ENCODE measurements at places on chromosomes 7 and 10.

- DNase-seq = no peak
Observed at GRCh38 chr7:131602994-131603372, 46.6 kb upstream of the PODXL start.

GRCh38 chr10:76881477-76882220, 756.0 kb downstream of the KCNMA1 start:
- peak; percentile 21 for DNase-seq

- DNase-seq = no peak
Observed at GRCh38 chr10:81040031-81040430, 502.3 kb downstream of the SH2D4B start.

GRCh38 chr7:146397141-146397540, 280.5 kb downstream of the CNTNAP2 start:
- DNase-seq = no peak

- DNase-seq = no peak
Observed at GRCh38 chr10:98318861-98319260, 50.9 kb upstream of the LOXL4 start.

GRCh38 chr7:134028853-134029252, 98.3 kb upstream of the LRGUK start:
- no peak for DNase-seq

GRCh38 chr10:70902661-70903261, 14.4 kb upstream of the PCBD1 start:
- DNase-seq = no peak

All from GM10248 (cell line).